ENCODE measurements at places on chromosomes 7 and 10. TPM values are rescaled to one million over a fixed set of nuclear protein-coding genes. Genes with fewer than 3 reads are reported as not detected.

DNA sequence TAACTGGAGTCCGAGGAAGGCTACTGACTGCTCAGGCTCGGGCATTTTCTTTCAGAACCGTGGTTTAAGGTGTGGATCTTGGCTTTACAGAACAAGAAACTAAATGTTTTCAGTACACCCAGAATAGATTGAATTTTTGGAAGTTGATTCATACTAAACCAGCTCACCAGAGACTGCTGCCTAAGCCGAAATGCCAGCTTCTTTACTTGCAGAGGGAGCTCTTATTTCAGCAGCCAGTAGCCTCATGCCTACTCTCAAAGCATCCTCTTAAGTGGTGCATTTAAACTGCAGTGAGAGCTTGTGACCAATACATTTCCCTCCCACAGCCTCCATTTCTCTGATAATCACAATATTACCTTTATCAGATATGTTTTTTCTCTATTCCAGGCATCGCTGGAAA, 615.1 kb downstream of the SUGCT start:
- no peak for DNase-seq

DNA sequence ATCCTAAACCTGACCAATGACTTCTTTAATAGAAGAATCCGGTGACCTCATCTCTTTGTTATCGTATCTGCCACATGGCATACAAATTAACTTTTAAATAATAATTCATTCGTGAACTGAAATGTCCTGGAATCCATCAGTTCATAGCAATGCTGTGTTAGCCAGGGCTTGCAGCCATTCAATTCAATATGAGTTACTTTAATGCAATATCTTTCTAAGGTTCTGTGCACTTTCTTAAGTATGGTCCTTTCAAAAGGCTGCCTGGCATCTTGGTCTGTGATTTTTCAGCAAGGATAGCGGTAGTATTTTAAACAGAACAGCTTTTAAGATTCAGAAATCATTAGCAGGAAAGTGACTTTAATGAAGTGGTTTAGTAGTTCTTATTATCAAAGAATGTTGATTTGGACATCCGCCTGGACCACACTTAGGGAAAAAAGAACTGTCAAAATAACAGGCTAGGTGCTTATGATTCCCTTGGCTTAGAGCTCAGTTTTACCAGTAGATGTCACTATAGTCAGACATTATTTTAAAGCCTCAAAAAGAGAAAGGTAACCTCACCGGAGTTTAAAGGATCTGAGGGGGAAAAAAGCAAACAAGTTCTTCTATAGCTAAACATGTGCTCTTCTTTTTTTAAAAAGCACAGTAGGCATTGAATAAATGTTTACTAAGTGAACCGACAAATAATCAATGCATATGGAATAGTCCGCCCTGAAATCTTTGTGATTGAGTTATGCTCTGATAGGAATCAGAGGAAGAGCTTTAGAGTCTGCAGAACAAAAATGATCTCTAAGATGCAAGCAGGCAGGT, 22.7 kb downstream of the SLC35G1 start:
- DNase-seq: no peak

- DNase-seq: no peak
Measured at GRCh38 chr7:40008223-40008815, 58.3 kb downstream of the CDK13 start.

GRCh38 chr7:139995017-139995915, 67.5 kb downstream of the PARP12 start:
- DNase-seq: no peak

GRCh38 chr10:48523212-48523819, 81.6 kb downstream of the ARHGAP22 start:
- peak; percentile 87 for DNase-seq

- peak; percentile 50 for DNase-seq
Measured at GRCh38 chr7:131538071-131538812, 18.2 kb downstream of the PODXL start.

Gene PRKG1
- total RNA-seq: 92.9 TPM

Gene WNT8B
- not detected for total RNA-seq

Gene SUGCT
- 2.3 TPM for total RNA-seq

DNA sequence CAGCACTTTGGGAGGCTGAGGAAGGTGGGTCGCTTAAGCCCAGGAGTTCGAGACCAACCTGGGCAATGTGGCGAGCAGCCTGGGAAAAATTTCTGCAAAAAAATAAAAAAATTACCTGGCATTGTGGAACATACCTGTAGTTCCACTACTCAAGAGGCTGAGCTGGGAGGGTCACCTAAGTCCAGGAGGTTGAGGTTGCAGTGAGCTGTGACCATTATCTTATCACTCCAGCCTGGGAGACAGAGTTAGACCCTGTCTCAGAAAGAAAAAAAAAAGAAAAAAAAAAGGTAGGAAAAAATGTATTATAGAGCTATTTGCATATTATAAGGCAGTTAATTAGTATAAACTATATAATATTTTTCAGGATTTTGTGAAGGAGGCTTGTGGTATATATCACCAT, 11.0 kb upstream of the TSPAN13 start:
- DNase-seq: no peak

Gene DGKB
- total RNA-seq: 13.7 TPM

GRCh38 chr10:90480466-90480865, 377.4 kb downstream of the HTR7 start:
- no peak for DNase-seq

GRCh38 chr7:122304996-122305421, 459 bp upstream of the FEZF1 start:
- DNase-seq: no peak

- DNase-seq: no peak
Measured at GRCh38 chr7:24017519-24017918, 266.5 kb upstream of the NPY start.

Gene FMC1
- 19.7 TPM for total RNA-seq

DNA sequence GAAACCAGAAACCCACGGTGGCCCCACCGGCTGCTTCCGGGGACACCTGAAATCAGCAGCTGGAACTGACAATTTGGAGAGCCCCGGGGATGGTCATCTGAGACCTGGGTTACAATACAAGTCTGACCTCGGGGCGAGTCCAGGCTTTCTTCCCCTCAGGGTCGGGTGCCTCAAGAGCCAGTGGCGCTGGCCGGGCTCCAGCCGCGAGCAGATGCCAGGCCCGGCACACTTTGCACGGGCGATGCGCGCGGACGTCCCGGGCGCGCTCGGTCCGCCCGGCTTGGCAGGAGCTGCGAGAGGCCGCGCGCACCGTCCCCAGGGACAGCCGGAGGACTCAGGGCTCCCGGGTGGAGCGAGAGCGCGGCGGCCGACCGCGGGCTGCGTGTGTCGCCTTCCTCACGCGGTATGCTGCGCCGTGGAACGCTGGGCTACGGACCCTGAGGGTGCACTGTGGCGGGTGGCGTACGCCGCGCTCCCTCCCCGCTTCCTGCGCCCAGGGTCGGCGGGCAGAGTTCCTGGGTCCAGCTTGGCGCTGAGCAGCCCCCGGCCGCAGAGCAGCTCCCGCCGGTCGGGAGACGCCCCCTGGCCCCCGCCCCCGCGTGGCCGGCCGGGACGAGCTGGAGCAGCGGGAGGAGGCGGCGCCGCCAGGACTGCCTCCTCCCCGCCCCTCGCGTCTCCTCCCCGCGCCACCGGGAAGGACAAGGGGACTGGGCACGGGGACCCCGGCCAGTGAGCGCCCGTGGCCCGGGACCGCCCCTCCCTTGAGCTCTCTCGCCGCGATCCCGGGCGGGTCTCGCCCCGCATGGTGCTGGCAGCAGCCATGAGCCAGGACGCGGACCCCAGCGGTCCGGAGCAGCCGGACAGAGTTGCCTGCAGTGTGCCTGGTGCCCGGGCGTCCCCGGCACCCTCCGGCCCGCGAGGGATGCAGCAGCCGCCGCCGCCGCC, at the start of gene RBM20:
TSS of gene RBM20 (plus strand) at position 684 of the 945 bp plus-strand sequence. CDS start at position 803, 119 bp downstream.
- DNase-seq: peak; percentile 69

- no peak for DNase-seq
Measured at GRCh38 chr7:116367171-116367813, 132.2 kb upstream of the CAV2 start.

GRCh38 chr10:101229266-101230182, at the start of gene LBX1:
TSS of gene LBX1 (minus strand) at chr10:101229463. CDS start at chr10:101228815, 648 bp downstream.
- DNase-seq: no peak

DNA sequence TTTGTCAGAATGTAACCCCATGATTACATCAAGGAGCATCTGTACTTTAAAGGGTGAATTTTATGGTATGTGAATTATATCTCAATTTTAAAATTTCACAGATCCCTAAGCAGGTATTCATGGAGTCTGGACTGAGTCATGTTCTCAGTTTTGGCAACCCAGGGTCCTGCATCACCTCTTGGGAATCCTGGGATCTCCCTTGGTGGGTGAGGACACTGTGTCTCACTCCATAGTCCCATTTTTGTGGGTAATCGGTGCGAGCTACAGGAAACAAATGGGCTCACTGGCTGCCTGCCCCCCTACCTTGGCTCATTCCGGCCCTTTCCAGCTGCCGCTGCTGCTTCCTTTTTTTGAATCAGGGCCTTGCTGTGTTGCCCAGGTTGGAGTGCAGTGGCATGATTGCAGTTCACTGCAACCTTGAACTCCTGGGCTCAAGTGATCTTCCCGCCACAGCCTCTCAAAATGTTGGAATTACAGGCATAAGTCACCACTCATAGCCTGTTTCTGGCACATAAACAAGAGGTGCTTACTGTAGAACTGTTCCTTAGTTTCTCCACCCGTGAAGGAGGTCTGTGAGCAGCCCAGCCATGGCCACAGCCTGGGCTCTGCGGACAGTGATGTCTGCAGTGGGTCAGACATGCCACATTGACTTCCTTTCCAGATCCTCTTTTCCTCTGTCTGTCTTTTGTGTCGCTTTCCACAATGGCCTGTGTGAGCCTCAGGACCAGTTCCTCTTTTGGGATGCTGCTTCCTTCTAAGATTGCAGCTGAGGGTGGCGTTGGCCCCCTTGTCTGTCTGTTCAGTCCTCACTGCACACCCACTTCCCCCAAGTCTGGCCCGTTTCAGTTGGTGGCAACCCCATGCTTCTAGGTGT, 14.5 kb downstream of the PALD1 start:
- DNase-seq: no peak

Gene NYAP1
- 1.5 TPM for total RNA-seq

- DNase-seq: no peak
Measured at GRCh38 chr7:155514296-155514695, 32.1 kb downstream of the CNPY1 start.

DNA sequence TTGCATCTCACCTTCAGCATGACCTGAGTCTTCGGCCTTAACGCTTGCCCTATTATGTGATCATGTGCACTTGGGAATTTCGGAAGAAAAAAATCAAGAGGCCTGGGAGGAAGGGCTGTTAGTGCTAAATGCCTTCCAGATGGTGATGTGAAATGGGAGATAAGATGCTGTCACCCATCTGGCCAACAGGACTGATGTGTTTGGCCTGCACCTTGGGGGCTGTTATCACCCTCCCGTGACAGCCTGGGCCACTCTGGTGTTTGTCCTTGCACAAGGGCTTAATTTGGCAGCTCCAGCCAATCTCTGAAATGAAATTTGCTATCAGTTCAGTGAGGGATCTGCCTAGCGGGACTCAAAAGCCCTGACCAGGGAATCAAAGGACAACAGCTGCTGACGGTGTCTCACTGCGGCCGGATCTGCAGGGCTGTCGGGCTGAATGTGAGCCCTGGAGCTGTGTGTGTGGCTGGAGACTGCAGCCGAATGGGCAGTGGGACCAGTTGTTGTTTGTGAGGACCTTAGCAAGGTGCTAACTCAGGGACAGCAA, 131.4 kb upstream of the BTBD16 start:
- no peak for DNase-seq

Gene TDRD1
- 0.28 TPM for total RNA-seq

- DNase-seq: no peak
Measured at GRCh38 chr7:7375538-7375937, 160.1 kb downstream of the COL28A1 start.

DNA sequence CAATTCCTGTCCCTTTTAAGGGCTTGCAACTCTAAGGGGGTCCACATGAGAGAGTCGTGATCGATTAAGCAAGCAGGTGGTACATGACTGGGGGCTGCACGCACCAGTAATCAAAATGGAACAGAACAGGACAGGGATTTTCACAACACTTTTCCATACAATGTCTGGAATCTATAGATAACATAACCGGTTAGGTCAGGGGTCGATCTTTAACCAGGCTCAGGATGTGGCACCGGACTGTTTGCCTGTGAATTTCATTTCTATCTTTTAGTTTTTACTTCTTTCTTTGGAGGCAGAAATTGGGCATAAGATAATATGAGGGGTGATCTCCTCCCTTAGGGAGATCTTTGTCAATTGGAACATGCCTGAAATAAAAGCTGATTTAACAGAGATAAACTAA, 370.1 kb downstream of the IPMK start:
- DNase-seq: no peak

- no peak for DNase-seq
Measured at GRCh38 chr7:57204411-57204811, 72.2 kb upstream of the ZNF479 start.

DNA sequence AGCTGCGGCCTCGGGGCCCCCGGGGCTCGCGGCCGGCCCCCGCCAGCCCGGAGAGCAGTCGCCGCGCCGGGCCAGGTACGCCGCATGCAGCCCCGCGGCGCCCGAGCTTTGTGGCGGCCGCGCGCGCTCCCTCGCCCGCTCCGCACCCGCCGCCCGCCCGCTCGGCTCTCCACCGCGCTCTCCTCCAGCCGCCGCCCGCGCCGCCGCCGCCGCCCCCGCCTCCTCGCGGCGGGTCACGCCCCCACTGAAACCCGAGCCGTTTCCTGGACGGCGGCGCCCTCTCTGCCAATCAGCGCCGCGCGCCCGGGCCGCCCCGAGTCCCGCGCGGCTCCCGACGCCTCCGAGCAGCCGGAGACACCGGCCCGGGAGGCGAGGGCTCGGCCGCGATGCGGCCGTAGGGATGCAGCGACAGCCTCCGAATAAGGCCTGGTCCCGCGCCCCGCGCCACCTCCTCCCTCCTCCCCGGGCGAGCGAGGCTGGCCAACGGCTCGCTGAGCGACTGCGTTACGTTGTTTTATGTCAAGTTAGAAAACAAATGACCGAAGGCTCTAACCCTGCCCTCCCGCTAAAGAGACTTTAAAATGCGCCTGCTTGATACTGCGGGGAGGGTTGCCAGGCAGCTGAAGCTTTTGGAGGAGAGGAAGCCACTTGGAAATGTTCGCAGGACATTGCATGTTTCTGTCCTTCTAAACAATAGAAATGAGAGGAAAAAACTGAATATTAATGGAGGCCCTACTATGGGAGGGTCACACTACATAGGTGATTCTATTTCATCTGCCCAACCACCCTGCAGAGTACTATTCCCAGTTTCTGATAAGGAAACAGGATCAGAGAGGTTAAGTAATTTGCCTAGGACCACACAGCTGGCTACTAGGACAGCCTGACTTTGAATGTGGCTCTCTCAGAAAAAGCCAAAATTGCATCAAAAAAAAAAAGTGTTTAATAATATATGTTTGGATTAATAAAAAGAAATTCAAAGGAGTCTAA, at the start of gene FGFR2:
TSS of gene FGFR2 (minus strand) at position 182 of the 987 bp plus-strand sequence. CDS start 4,627 bp downstream, outside the sequence.
- DNase-seq: peak; percentile 92

All from sigmoid colon (tissue), 7 donors.